ENCODE measurements at places on chromosomes 3 and 15.

DNA sequence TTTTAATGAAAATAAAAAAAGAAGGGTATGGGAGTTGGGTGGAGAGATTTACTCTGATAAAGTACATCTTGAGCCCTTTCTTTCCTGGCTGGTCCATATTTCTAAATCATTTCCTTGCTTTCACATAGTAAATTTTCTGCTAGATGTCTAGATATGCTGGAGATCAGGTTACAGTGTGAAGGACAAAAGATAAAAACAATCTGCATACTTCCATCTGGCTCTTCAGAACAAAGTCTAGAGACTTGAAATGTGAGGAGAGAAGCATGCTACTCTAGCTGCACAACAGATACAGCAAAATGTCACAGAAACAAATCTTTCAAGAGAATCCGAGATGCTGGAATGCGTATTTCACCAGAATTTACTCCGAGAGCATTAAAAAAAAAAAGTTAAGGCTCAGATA, 42.2 kb downstream of the FOXP1 start:
- H3K4me3 ChIP-seq, result peak overlapping the region; percentile 17
- DNase-seq, result no peak
- H3K27me3 ChIP-seq, result peaks cover 9% of the 10 kb centered on the region
- peaks cover 12% of the 10 kb centered on the region for H3K36me3 ChIP-seq

DNA sequence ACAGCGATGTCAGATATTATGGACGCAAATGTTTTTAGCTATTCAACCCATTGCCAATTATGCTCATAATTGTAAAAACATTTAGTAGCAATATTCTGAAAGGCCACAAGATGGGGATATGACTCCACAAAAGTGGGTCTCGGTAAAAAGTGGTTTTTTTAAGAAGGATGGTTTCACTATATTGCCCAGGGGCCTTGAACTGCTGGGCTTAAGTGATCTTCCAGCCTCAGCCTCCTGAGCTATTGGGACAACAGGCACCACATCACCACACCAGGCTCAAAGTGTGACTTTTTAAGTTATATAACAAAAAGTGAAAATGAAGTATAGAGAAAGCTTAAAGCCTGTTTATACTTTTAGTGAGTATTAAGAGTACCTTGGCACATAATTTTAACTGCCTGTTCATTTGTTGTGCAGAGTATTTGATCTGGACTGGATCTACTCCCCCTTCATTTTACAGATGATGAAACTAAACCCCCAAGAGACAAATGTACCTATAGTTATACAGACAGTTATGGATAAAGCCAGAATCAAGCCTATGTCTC, 9.4 kb downstream of the NAA50 start:
- no peak overlapping the region for H3K4me3 ChIP-seq
- no peaks in the 10 kb centered on the region for H3K27me3 ChIP-seq
- peak overlapping the region; percentile 27 for H3K27ac ChIP-seq
- peaks cover 55% of the 10 kb centered on the region for H3K4me1 ChIP-seq

DNA sequence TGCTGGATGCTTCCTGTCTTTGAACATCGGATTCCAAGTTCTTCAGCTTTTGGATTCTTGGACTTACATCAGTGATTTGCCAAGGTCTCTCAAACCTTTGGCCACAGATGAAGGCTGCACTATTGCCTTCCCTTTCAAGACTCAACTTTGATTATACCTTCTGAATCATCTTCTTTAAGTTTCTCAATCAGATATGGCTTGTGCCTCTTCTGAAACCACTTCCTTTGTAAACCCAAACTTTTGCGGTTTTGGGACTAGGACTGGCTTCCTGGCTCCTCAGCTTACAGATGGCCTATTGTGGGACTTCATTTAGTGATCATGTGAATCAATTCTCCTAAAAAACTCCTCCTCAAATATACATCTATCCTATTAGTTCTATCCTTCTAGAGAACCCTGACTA, 47.1 kb upstream of the CADPS start:
- H3K4me1 ChIP-seq, result peaks cover 19% of the 10 kb centered on the region
- H3K36me3 ChIP-seq, result no peaks in the 10 kb centered on the region
- H3K27me3 ChIP-seq, result no peaks in the 10 kb centered on the region
- no peak for DNase-seq

GRCh38 chr3:108387063-108387462, 90.7 kb downstream of the HHLA2 start:
- no peaks in the 10 kb centered on the region for H3K36me3 ChIP-seq

- peaks cover 3% of the 10 kb centered on the region for H3K27me3 ChIP-seq
- H3K4me3 ChIP-seq, result no peak overlapping the region
- no peaks in the 10 kb centered on the region for H3K36me3 ChIP-seq
- no peak overlapping the region for H3K27ac ChIP-seq
- DNase-seq, result no peak
These were observed 312.2 kb upstream of the SLCO3A1 start for GRCh38 chr15:91541286-91541685.

DNA sequence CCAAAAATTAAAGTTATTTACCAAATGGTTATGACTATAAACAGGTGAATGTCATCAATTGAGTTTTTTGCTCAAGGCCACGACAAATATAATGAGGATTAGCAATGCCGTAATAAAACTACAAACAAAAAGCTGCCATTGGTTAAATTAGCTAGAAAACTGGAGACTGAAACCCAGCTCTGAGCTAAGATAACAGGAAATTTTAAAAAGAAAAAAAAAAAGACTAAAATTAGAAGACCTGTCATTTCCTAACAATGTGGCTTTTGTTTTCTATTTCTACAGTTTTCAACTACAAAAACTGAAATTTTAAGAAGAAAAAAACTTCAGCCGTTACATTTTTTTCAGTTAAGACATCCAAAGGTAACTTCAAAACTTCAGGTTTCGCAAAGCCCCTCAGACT, 9.7 kb downstream of the SLC12A6 start:
- no peaks in the 10 kb centered on the region for H3K27me3 ChIP-seq
- peaks cover 8% of the 10 kb centered on the region for H3K4me1 ChIP-seq
- H3K27ac ChIP-seq, result no peak overlapping the region
- H3K4me3 ChIP-seq, result no peak overlapping the region
- no peak for DNase-seq

DNA sequence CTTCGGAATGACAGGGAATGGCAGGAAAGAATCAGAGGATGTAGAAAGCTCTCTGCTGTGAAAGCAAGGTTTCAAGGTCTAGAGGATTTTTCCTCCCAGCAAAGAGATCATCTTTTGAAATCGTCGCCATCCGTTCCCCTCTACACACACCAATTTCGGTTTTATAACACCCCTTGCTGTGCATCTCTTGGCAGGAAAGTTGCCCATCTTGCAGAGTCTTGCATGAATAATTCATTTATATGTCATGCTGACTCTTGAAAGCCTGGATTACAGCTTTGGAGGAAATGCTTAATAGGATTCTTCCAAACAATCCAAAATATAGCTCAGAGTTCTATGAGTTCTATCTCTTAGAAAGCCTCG, 262.7 kb downstream of the CHL1 start:
- no peak overlapping the region for H3K4me3 ChIP-seq
- no peaks in the 10 kb centered on the region for H3K36me3 ChIP-seq
- no peaks in the 10 kb centered on the region for H3K27me3 ChIP-seq
- no peak overlapping the region for H3K27ac ChIP-seq
- peaks cover 4% of the 10 kb centered on the region for H3K4me1 ChIP-seq

GRCh38 chr3:1007866-1008265, 85.0 kb upstream of the CNTN6 start:
- no peak for DNase-seq
- H3K4me3 ChIP-seq, result no peak overlapping the region
- no peaks in the 10 kb centered on the region for H3K4me1 ChIP-seq
- no peaks in the 10 kb centered on the region for H3K27me3 ChIP-seq

DNA sequence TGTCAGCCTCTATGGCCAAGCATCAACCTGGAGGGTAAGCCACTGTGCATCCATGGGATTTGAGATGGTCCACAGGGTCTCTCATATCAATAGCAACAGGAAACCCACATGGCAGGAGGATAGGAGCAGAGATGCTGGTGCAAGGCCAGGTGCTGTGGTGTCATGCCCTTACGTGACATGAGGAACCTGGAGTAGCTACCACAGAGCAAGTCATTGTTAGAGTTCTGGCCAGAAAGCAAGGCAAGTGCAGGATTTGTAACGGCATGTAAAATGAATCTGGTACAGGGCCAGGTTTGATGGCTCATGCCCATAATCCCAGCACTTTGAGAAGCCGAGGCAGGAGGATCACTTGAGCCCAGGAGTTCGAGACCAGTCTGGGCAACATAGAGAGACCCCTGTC, 14.8 kb upstream of the ZNF774 start:
- no peak for DNase-seq
- peaks cover 6% of the 10 kb centered on the region for H3K4me1 ChIP-seq

DNA sequence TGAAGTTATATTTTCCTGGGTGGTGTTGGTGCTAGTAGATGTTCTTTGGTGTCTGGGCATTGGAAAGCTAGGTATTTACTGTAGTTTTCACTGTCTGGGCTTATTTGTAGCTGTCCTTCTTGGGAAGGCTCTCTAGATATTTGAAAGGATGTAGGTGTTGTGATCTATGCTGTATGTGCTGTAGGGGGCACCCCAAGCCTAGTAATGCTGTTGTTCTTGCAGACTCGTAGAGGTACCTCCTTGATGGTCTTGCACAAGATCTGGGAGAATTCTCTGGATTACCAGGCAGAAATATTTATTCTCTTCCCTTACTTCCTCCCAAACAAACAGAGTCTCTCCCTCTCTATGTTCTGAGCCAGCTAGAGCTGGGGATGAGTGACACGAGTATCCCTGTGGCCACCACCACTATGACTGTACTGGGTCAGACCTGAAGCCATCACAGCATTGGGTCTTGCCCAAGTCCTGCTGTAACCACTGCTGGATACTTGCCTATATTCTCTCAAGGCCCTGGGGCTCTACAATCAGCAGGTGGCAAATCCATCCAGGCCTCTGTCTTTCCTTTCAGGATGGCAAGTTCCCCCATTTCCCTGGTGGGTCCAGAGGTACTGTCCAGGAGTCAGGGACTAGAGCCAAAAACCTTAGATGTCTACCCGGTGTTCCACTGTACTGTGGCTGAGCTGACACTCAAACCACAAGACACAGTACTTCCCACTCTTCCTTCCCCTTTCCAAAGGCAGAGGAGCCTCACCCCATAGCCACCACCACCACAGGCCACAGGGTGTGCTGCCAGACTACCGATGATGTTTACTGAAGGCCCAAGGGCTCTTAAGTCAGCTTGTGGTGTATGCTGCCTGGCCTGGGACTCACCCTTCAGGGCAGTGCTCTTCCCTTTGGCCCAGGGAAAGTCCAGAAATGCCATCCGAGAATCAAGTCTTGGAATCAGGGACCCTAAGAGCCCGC, 195.2 kb upstream of the DPPA4 start:
- H3K4me3 ChIP-seq, result no peak overlapping the region
- no peaks in the 10 kb centered on the region for H3K4me1 ChIP-seq
- peak; percentile 49 for DNase-seq
- no peak overlapping the region for H3K27ac ChIP-seq
- H3K27me3 ChIP-seq, result no peaks in the 10 kb centered on the region

- H3K4me3 ChIP-seq, result no peak overlapping the region
- no peaks in the 10 kb centered on the region for H3K27me3 ChIP-seq
- DNase-seq, result no peak
- no peaks in the 10 kb centered on the region for H3K36me3 ChIP-seq
These were observed 268.5 kb downstream of the CD47 start for GRCh38 chr3:107822308-107822707.

DNA sequence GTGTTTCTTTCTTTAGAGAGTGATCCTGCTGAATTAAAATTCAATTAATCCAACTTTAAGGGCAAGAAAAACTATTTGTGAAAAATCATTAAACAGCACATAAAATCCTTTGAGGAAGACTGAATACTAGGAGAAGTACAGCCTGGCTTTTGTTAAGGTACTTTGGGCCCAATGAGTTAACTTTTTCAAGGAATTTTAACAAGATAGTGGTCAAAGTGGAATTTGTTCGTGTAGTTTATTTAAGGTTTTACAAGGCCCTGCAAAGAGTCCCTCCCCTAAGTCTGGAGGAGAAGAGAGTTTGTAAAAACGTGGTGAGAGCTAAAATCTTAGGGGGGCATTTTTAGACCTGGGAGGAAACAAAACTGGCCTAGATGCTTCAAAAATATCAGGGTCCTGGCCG, 26.0 kb upstream of the TRIM71 start:
- H3K36me3 ChIP-seq, result peaks cover 12% of the 10 kb centered on the region
- DNase-seq, result no peak
- peaks cover 7% of the 10 kb centered on the region for H3K27me3 ChIP-seq
- H3K4me3 ChIP-seq, result no peak overlapping the region
- peaks cover 43% of the 10 kb centered on the region for H3K4me1 ChIP-seq

- peaks cover 9% of the 10 kb centered on the region for H3K27me3 ChIP-seq
- H3K27ac ChIP-seq, result peak overlapping the region; percentile 62
- peaks cover 74% of the 10 kb centered on the region for H3K4me1 ChIP-seq
- no peak for DNase-seq
- no peak overlapping the region for H3K4me3 ChIP-seq
These were observed 42.1 kb downstream of the GOLGA6A start for GRCh38 chr15:74040109-74040850.

DNA sequence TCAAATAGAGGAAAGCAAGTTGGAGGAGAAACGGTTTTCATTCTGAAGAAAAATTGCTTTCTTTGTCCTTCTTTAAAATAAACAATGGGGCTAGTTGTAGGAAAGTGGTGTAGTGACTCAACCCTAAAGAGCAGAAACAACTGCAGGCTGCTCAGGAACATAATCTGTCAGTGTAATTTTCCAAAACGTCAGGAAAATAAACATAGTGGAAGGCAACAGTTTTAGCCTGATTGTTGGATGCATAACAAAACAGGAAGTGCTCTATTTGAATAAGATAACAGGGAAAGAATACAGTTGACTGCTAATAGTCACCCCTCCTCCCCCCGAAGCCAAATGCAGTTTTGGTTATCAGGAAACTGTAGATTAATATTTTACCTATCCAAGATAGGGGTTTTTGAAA, 167.6 kb downstream of the ECT2 start:
- no peak overlapping the region for H3K4me3 ChIP-seq
- H3K27me3 ChIP-seq, result peaks cover 3% of the 10 kb centered on the region
- peaks cover 17% of the 10 kb centered on the region for H3K4me1 ChIP-seq
- no peak overlapping the region for H3K27ac ChIP-seq

DNA sequence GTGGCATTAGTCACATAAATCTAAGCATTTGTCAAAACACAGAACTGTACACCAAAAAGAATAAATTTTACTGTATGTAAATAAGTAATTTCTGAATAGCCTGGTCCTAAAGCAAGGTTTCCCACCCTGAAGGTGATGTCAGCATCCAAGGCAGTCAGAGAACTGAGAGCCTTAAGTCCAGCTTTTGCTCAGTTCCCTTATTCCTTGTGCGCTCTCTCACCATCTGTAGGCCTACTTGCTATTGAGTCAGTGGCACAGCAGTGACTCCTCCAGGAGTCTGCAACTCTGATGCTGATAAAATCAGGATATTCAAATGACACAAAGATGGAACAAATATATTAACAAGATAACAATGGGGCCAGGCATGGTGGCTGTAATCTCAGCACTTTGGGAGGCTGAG, 22.3 kb downstream of the VPS39 start:
- no peaks in the 10 kb centered on the region for H3K27me3 ChIP-seq
- H3K36me3 ChIP-seq, result peaks cover 77% of the 10 kb centered on the region
- H3K27ac ChIP-seq, result no peak overlapping the region
- H3K4me1 ChIP-seq, result no peaks in the 10 kb centered on the region

- H3K36me3 ChIP-seq, result peaks cover 71% of the 10 kb centered on the region
- no peak overlapping the region for H3K27ac ChIP-seq
- no peak for DNase-seq
- H3K4me1 ChIP-seq, result peaks cover 23% of the 10 kb centered on the region
These were observed 27.4 kb downstream of the PHC3 start for GRCh38 chr3:170154084-170154483.

GRCh38 chr3:153246331-153246730, 84.3 kb downstream of the RAP2B start:
- no peak overlapping the region for H3K27ac ChIP-seq
- no peak overlapping the region for H3K4me3 ChIP-seq
- peaks cover 5% of the 10 kb centered on the region for H3K36me3 ChIP-seq
- DNase-seq, result no peak
- no peaks in the 10 kb centered on the region for H3K4me1 ChIP-seq

Measured in nephron progenitor cell (in vitro differentiated cells).